Smooth muscle cell of the umbilical artery (primary cell): ENCODE measurements at places on chromosomes 3 and 15. TPM values are rescaled to one million over a fixed set of nuclear protein-coding genes. Genes with fewer than 3 reads are reported as not detected.

Gene PLAAT1
- 0.23 and 1.8 TPM in 2 replicates for total RNA-seq

Gene ATP8B4
- total RNA-seq: 0.42 and 12.2 TPM in 2 replicates

Gene GABRA5
- total RNA-seq: 3.9 and 5.7 TPM in 2 replicates

Gene GABRB3
- 0.65 and 1.5 TPM in 2 replicates for total RNA-seq
